ENCODE measurements at places on chromosomes 11 and 22.

GRCh38 chr11:4887591-4887990 is 5.9 kb downstream of the OR51T1 start:
- DNase-seq: no peak

DNA sequence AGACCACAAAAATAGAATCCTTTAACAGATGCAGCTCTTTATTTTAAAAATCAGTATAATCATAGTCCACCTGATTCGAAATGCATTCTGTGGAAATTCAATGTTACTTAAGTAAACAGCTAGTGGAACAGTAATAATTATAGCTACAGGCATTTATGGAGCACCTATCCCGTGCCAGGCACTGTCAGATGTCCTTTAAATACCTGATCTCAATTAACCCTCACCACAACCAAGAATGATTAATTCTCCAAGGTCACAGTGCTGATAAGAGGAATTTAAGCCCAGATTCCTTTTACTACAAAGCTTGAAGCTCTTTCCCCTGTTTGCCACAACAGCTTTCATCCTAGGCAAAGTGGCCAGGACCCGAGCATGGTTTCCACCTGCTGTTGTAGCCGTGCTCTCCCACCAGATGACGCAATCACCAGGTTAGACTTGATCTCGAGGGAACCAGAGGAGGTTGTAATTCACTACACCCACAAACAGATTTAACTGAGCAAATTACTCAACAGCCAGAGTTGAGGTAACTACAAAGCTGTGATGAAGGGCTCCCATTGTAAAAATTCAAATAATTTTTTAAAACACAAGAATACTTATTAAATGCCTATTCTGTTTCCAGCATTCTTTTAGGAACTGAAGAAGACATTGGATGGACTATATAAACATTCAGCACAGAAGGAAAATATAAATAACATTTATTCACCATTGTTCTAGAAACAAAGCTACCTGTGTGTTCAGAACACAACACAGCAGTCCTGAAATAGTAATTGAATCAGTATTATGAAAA is 10.3 kb downstream of the PRDM10 start:
- peak; percentile 59 for DNase-seq

DNA sequence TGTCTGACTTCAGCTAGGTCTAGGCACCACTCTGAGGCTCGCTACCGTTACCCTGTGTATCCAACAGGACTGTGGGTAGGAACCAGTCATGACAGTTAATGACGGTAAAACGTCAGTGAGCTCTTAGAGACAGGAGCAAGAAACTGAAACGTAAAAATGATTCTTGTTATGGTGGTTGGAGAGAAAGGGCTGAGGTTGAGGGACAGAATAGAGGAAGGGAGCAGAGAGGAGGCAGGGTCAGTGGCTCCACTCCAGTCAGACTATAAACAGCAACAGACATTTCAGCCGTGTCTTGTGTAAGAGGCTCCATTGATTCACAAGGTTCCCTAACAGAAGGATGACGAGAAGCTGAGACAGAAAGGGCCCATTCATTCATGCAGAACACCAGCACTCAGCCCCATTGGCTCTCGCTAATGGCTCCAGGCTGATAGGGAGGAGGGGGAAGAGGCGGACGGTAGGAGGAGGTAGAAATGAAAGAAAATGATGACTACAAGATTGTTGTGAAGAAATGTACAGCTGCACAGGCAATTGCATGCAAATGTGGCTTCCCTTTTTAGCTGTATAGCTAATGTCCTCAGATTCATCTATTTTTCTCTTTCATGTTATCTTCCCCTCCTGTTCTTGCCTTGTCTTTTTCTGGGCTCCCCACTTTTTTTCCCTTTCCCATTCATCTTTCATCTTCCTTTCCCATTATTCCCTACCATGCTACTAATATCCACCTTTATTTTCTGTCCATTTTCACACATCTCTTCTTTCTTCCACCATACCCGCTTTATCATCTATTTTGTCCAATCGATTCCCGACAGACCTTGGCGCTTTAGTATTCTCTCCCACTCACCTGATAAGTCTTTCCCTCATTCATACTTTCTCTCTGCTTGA is 34.3 kb downstream of the ETS1 start:
- DNase-seq: no peak

- DNase-seq: no peak
These were observed 32.2 kb downstream of the LIMK2 start for GRCh38 chr22:31244046-31244942.

- DNase-seq: no peak
These were observed 249.4 kb downstream of the TBC1D22A start for GRCh38 chr22:47011859-47012258.

DNA sequence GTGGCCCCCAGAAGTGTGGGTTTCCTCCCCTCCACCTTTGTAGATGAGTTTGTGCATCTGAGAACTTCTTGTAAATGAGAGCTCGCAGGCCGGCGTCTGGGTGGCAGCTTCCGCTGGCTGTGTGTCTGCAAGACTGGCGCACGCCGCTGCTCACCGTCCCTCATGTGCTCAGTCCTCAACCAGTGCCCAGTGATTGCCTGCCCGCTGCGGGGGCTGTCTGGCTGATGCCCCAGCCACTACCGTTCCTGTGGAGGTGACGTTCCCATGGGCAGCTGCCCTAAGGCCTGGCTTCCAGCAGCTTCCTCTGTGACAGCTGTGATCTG is 8.8 kb downstream of the TBX1 start:
- no peak for DNase-seq

- peak; percentile 62 for DNase-seq
These were observed at the start of gene SYTL2 for GRCh38 chr11:85810871-85811611. Gene SYTL2 (minus strand): TSS chr11:85811141. CDS start chr11:85757725, 53,416 bp downstream.

DNA sequence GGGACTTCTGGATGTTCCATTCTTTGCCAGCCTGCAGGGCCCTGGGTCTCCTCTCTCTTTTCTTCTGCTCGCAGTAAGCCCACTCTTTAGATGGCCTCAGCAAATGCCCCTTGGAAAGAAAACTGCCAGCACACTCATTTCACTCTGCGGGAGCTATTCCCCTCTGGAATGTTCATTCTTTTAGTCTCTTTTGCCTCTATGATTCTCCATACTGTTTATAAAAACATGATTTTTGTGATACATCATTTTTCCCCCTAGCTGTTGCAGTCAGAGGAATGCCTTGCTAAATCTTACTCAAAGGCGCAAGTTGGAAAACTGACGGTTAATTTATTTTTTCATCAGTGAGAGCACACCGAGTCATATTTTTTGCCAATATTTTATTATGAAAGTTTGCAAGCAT is 184.9 kb downstream of the SNX19 start:
- no peak for DNase-seq

DNA sequence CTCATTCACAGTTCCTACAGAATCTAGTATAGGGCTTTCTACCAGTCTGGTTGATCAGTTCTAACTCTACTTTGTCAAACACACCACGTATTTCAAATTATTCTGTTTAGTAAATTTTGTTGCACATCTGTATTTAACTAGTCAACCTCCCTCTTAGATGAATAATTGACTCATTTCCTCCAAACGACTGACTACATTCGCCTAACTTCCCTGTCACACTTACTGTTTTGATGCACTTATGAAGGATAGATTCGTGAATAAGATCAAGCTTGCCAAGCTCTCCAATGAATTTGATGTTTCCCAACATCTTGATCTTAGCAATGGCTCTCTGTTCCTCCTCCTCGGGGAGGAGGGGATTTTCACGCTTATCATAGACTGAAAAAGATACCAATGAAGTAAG is 5.0 kb downstream of the EIF4G2 start:
- no peak for DNase-seq

GRCh38 chr22:38223289-38223960 is 21.6 kb downstream of the MAFF start:
- DNase-seq: no peak

DNA sequence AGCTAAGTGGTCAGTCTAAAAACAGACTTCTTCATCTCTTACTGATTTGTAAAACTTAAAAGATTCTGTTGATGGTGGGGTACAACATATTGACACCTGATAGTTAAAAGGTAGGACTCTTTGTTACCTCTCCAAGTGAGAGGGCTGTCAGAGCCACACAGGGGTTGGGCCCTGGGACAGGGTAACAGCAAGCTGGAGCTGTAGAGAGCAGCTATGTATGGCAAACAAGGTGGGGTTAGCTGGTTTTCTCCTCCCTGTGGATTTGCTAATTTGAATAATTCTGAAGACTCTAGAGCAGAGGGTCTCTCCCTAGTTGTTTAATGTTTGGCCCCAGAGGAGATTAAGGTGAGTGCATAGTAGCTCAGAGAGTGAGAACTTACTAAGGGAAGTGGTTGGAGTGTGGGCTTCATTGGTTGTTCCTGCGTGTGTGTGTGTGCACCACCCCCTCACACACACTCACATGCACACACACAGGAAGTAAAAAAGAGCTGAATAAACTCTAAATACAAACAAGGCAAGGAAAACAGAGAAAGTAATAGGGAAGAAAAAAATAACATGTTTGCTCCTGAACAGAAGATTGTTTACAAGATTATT is 9.2 kb upstream of the GAS2 start:
- DNase-seq: no peak

DNA sequence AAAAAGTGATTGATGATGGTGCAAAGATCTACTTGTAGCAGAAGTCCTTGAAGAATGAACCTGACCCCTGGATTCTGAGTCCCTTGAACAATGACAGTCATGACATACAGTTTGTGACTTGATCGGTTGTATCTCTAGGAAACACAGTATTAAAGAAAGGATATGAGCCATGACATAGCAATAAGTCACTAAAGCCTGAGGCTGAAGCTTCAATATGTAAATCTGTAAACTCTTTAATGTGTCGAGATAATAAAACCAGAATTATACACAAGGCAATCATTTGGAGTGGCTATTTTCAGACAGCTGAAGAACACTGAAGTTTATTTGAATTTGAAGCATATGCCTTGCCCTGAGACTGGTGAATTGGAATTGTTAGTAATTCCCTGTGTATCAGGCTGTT is 911.5 kb upstream of the RAG2 start:
- no peak for DNase-seq

- DNase-seq: no peak
These were observed 5.1 kb downstream of the ZPR1 start for GRCh38 chr11:116782728-116783127.

GRCh38 chr11:69321877-69322361 is 28.0 kb downstream of the MYEOV start:
- DNase-seq: no peak

DNA sequence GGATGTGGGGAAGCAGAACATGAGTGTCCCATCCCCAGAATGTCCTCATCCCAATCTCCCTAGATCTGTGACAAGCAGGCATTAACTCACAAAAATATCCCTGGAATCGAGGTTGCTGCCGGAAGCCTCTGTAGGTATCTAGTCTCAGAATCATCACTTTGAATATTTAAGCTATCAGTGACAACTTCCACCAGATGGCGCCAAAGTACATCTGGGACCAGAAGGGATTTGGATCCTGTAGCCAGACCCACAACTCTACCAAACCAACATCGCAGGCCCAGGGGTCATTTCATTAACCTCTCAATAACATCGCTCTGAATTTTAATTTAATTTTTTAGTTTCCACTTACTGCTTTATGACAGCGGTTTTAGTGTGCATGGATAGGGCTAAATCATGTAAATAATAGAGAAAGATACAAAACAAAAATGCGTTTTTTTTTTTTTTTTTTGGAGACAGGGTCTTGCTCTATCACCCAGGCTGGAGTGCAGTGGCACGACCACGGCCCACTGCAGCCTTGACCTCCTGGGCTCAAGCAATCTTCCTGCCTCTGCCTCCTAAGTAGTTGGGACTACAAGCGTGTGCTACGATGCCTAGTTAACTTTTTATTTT is 1.1 kb upstream of the EXT2 start:
- peak; percentile 54 for DNase-seq

DNA sequence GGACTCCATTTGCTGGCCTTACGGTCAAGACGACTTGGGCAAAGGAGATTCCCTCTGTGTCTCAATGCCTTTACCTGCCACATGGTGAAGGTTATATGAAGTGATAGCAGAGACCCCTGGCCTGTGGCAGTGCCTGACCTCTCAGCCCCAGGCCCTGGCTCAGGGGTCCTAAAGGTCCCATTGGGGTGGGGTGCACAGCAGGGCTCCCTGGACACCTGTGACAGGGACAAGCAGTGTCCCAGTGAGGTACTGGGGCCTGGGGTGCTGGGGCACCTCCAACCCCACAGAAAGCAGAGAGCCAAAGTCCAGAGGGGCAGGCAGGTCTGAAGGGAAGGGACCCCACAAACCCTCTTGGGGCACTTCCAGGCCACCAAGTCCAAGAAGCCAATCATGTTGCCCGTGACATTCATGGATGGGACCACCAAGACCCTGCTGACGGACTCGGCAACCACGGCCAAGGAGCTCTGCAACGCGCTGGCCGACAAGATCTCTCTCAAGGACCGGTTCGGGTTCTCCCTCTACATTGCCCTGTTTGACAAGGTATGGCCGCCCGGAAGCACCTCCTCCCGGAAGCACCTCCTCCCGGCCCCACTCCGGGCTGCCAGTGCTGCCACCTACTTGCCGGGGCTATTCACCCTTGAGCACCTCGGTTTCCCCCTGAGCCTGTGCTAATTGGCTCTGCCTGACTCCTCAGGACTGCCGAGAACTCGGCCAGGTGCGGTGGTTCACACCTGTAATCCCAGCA is 62.5 kb downstream of the MYO7A start:
- no peak for DNase-seq

GRCh38 chr22:45945621-45946106 is 31.3 kb downstream of the WNT7B start:
- DNase-seq: no peak

GRCh38 chr11:83265331-83265730 is 20.8 kb downstream of the CCDC90B start:
- no peak for DNase-seq

DNA sequence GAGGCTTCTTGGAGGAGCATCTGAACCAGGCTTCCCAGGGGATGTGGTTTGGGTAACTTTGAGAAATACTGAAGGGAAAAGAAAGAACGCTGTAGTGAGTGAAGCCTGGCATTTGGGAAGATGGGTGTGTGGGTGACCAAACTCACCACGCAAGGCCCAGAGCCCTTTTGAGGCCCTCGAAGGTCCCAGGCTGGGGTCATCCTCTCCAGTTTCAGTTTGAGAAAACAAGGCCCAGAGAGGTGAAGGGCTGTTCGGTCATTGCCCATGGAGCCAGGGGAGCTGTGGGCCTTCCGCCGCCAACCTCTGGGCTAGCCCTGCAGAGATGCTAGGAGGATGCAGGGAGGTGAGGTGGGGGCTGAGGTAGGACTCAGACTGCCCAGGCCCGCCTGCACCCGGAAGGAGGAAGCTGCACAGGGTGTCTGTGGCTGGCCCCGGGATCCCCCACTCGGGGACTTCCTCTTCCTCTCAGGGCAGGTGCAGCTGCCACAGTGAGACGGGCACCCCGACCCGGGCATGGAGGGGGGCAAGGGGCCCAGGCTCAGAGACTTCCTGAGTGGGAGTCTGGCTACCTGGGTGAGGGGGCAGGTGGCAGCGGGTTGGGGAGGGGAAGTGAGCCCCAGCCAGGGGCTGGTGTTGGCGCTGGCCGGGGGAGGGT is at the start of gene CCDC88B:
TSS of gene CCDC88B (plus strand) at position 451 of the 655 bp plus-strand sequence. CDS start at position 514, 63 bp downstream.
- DNase-seq: no peak

- no peak for DNase-seq
These were observed 265.3 kb downstream of the TBC1D22A start for GRCh38 chr22:47027766-47028165.

DNA sequence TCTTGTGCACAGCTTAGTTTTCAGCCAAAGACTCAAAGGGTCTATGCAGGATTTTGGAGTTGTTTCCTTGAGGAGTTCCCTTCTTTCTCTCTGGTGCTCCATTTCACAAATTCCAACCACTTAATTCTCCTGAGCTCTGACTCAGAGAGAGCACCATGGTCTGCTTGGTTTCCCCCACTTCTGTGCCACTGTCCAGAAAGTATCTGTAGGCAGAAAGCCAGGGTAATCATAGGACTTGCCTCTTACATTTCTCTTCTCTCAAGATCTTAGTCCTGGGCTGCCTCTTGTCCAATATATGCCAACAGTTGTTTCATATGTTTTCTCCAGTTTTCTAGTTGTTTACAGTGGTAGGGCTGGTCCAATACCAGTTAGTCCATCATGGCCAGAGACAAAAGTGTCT is 6.4 kb upstream of the MRGPRD start:
- DNase-seq: no peak

GRCh38 chr11:115257270-115257669 is 246.9 kb downstream of the CADM1 start:
- DNase-seq: no peak
